ENCODE measurements at places on chromosomes 3 and 15.

- no peak for DNase-seq
These were observed 101.7 kb upstream of the COL8A1 start for GRCh38 chr3:99536555-99537314.

DNA sequence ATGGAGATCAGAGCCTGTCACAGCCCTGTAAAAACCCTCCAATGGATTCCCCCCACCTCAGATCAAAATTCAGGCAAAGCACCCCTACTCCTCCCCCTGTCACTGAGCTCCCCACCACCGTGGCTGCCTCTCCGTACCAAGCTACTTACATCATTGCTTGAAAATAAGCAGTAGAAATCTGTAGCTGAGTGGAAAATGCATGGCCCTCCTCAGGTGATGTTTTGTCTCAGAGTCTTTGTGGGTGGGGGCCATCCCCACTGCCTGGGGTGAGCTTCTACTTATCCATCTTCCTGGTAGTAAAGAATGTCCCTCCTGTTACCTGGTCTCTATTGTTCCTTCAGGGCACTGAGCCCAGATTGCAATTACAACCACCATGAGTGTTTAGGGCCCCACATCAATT lies 34.5 kb downstream of the SLCO2A1 start:
- DNase-seq: no peak

DNA sequence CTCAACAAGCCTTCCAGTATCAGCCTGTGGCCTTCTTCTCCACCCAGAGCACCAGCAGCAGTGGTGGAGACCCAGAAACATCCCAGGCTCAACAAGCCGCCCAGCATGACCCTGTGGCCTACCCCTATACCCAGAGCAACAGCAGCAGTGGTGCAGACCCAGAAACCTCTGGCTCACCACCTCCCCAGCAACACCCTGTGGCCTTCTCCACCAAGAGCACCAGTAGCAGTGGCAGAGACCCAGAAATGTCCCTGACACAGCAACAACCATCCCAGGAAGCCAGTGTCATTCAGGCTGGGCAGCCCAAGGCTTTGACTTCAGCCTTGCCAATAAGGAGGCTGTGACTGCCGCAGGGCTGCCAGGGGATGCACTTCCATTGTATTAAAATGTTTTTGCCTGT lies 16.3 kb upstream of the EMC3 start:
- DNase-seq: no peak

GRCh38 chr15:83898361-83898760 lies 244.4 kb downstream of the ADAMTSL3 start:
- DNase-seq: no peak

DNA sequence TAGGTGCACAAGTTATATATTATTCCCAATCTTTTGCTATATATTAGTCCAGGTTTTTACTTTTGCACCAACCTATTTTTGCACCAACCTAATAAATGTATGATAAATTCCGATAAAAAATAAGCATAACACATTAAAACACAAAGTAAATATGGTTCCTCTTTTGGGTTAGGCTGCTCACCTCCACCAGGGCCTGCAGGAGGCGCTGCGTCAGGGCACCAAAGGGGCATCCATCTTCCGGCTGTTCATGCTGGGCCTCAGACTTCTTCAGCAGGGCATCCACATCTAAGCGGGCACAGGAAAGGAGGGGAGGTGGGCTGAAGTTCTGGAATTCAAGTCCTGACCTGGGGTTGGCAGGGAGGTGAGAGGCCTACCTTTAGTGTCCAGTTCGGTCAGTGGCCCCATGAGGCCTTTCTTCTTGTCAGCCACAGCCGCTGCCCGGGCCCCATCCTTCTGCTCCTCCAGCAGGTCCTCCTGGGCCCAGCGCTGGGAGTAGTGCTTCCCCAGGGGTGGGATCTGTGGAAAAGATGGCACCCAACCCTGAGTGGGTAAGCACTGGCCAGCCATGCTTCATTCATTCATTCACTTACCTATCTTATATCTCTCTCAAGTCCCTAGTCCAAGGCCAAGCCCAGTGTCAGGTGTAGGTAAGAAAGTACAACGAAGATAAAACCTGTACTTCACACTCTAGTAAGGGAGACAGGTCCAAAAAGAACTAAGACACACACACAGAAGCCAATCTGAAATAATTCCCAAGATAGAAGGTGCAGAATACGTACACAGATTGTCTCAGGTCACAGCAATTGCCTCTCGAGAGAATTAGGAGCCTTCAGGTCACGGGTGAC lies 5.2 kb downstream of the TADA3 start:
- no peak for DNase-seq

DNA sequence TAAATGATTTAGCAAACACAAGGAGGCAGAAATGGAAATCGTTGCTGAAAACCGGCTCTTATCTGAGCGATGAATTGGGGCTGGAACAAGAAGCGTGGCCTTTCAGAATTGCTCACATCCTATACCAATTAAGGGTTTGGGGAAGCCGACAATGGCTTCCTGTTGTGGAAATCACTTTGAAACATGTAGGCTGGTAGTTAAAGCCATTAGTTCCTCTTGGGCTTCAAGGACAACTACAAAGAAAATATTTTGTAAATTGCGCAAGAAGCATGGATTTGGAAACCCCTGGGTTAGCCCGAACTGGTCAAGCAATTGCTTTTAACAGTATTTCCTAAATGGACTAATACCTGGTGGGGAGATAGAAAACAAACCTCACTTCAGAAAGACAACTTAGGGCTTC lies 182.4 kb downstream of the ADAMTS9 start:
- DNase-seq: no peak

DNA sequence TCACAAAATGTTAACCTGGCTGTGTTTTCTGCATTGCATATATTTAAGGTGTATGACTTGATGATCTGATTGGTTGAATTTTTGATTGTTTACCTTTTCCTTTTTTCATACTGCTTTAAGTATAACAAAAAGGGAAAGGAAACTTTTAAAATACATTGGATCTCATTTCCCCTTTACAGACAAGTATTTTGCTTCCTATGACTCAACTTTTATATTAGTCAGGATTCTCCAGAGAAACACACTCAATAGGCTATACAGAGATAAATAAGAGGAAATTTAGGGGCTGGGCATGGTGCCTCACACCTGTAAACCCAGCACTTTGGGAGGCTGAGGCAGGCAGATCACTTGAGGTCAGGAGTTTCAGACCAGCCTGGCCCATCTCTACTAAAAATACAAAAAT lies 205.8 kb downstream of the TJP1 start:
- no peak for DNase-seq

DNA sequence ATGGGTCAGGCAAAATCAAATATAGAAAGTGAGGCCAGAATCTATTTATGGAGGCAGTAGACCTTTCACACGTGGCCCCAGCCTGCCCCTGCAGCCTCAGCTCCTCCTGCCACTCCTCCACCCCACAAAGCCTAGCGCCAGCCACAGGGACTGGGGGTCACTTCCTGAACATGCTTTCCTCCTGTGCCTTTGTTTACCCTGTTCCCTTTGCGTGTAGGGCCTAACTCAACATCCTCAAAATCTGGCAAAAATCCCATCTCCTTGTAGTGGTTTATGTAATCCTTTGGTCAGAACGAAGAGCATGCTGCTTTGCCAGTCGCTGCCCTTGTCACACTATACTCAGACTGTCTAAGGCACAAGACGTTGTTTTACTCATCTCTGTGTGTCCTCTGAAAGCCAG lies 39.6 kb downstream of the KBTBD12 start:
- DNase-seq: no peak

DNA sequence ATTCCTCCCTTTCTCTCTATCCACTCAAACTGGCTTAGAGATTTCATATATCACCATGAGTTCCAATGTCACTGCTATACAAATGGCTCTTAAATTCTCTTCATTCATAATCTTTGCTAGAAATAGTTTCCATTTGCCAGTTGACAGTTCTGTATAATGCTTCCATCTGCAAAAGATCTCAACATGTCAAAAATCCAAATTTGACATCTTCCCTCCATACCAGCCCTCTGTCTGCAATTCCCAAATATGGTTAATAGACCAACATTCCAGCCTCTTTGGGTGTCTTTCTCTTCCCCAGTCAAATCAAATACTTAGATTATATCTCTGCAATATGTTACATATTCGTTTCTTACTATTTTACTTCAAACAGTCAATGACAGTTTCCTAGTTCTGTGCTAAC lies 64.2 kb upstream of the SERPINI2 start:
- DNase-seq: no peak

GRCh38 chr3:44981220-44981619 lies 5.2 kb downstream of the EXOSC7 start:
- no peak for DNase-seq

- no peak for DNase-seq
These were observed 41.2 kb downstream of the IMPG2 start for GRCh38 chr3:101279162-101279561.

DNA sequence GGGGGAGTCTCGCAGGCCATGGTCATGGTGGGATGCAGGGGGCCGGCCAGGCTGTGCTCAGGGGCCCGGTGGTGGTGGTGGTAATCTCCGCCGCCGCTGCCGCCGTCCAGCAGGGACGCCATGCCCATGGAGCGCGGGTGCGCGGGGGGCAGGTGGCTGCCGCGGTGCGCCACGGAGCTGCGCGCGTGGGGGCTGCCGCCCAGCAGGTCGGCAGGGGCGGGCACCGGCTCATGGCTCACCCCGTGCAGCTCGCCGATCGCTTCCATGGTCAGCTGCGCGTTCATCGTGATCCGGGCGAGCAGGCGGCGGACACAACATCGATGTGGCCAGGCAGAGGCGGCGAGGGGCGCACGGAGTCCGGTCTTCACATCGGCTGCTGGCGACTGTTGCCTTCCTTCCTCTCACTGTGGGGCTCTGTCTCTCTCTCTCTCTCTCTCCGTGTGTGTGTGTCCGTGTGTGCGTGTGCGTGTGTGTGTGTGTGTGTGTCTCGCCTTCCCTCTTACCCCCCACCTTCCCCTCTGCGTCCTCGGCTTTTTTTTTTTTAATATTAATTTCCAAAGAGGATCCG lies 451 bp downstream of the ONECUT1 start:
- DNase-seq: no peak

- DNase-seq: no peak
These were observed 134.6 kb upstream of the KBTBD8 start for GRCh38 chr3:66863205-66864111.

- DNase-seq: no peak
These were observed 20.6 kb upstream of the TMC3 start for GRCh38 chr15:81394603-81395002.

DNA sequence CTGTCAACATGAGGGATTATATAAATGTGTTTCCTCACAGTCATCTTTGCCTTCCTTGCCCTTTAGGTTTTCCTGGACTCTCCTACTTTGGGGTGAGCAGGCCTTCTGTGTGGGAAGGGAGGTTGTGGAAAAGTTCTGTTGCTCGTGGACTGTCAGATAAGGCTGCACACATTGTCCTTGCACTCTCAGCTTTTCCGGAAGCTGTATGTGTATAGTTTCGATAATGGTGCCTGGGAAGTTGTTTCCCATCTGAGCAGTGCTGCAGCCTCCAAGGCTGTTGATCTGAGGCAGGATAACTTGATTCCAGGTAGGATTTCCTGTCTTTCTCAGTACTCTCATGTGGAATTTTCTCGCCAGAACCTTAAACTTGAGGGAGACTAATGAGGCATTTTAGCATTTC lies 297.8 kb upstream of the AZI2 start:
- no peak for DNase-seq

DNA sequence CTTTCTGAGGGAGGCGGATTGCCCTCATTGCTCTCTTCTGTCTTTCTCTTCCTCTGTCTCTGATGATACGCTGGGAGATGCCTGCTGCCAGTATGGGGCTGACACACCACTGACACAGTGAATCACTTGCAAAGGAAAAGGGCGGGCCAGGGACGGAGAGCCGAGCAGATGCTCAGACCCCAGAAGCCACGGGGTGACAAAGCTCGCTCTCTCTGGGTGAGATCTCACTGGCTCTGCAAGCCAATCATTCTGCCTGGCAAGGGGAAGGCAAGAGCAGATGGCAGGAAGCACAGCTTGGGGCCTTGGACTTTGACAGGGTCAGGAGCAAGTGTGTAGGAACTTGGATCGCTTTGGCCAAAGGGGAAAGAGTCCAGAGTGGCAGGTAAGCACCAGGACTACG lies 198.7 kb downstream of the NTRK3 start:
- no peak for DNase-seq

GRCh38 chr15:55256281-55257011 lies 33.2 kb downstream of the RAB27A start:
- no peak for DNase-seq

DNA sequence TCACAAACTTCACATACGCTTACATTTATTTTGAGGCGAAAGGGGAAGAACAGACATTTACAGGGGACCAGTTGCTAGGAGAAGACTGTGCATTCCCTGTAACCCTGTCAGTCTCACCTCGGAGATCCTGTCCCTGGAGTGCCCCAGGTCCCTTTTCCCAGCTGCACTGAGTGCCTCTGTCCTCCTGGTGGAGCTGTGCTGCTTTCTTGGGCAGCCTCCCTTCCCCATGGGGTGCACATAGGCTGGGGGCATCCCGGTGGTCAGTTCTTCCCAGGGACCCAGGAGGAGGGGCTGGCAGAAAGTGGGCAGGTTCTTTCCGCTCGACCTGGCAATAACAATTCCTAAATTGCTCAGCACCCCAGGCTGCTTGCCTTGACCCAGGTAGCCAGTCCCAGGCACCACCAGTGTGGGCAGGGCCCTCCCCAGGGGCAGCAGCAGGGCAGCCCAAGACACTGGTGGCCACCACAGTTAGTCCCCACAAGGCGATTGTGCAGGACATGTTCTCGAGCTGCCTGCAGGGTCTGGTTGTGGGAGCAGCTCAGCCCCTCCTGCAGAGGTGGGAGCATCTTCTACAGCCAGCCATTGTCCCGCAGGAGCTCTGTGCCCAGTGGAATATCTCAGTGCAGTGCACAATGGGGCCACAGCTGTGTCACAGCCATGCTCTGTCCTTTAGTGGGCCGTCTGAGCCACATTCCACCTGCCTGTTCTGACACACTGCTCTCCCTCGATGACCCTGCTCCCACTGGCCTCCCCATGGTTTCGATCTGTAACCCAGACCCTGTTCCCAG lies 36.3 kb downstream of the APBA2 start:
- DNase-seq: no peak

DNA sequence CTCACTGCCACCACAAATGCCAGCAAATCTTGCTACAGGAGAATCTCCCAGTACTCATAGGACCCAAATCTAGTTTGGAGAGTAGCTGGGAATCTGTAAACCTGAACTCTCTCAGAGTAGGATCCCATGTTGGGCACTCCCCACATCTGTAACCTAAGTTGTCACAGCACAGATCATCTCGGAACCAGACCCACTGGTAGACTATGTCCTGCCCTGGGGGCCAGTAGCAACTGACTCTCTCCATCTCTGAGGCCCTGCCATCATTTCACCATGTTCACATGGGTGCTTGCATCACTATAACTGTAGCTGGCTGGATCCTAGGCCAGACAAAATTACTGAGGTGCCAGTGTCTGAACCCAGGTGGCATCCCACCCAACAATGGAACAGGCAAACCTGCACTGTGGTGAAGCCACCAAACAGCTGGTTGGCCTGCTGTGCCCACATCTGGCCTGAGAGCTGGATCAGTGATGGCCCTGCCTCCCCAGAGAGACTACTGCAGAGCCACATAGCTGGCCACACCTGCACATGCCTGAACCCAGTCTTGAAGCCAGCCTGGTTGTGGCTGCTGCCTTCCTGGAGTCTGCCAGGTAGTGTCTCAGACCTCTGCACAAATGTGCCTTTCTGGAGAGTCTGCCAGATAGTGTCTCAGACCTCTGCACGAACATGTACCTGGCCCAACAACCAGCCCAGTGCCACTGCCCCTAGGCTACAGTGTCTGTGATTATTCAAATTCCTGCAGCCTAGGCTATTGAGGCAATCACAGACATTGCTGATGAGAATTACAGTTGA lies 82.0 kb downstream of the ISL2 start:
- DNase-seq: no peak

All from Calu3 (cell line).